Osteocyte (in vitro differentiated cells): ENCODE measurements at places on chromosomes 13 and 19. TPM values are rescaled to one million over a fixed set of nuclear protein-coding genes. Genes with fewer than 3 reads are reported as not detected.

GRCh38 chr19:44072543-44073401 is 813 bp downstream of the ZNF284 start:
- no peak for DNase-seq

DNA sequence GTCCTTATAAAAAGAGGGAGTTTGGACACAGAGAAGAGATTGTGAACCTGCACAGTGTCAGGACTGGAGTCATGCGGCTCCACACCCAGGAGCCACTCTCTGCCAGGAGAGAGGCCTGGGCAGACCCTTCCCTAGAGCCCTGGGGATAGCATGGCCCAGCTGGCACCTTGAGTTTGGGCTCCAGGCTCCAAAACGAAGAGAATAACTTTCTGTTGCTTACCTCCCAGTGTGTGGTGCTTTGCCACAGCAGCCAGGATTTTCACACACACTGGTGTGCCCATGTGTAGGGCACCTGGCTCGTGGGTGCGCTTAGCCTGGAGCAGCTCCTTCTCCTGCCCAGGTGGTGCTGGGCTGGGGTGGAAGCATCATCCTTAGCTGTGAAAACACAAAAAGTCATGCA is 344.3 kb downstream of the TEX29 start:
- peak; percentile 71 for DNase-seq

GRCh38 chr19:1387684-1388636 is 4.3 kb downstream of the NDUFS7 start:
- no peak for DNase-seq

IFNL3 gene
- total RNA-seq: not detected in 2 replicates

GJB2 gene
- 0.27 TPM in 1 of 2 replicates, not detected in the other for total RNA-seq
